ENCODE measurements at places on chromosomes 2 and 18.

GRCh38 chr18:49025767-49026500 is 75.2 kb upstream of the SMAD7 start:
- no peak for DNase-seq

GRCh38 chr18:49026501-49027373 is 76.0 kb upstream of the SMAD7 start:
- no peak for DNase-seq

DNA sequence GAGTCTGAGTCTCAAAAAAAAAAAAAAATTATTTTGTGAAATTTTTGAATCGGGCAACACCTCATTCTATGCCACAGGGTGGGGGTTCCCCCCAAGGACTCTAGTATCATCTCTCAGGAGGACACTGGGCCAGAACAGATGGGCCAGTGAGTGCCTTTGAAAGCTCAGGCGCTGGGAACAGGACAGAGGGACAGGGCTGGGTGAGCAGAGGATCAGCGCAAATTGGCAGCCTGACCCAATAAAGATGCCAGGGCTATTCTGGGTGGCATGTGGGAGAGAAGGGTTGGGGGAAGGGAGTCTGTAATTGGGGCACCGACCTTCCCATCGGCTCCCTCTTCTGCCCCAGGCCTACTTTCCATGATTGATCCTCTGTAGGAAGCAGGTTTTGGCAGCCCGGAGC is 44.0 kb downstream of the KIF3C start:
- no peak for DNase-seq

- no peak for DNase-seq
Measured at GRCh38 chr18:55509631-55510324, 78.2 kb downstream of the TCF4 start.

GRCh38 chr2:232319803-232320442 is 58.6 kb upstream of the ALPP start:
- DNase-seq: no peak

DNA sequence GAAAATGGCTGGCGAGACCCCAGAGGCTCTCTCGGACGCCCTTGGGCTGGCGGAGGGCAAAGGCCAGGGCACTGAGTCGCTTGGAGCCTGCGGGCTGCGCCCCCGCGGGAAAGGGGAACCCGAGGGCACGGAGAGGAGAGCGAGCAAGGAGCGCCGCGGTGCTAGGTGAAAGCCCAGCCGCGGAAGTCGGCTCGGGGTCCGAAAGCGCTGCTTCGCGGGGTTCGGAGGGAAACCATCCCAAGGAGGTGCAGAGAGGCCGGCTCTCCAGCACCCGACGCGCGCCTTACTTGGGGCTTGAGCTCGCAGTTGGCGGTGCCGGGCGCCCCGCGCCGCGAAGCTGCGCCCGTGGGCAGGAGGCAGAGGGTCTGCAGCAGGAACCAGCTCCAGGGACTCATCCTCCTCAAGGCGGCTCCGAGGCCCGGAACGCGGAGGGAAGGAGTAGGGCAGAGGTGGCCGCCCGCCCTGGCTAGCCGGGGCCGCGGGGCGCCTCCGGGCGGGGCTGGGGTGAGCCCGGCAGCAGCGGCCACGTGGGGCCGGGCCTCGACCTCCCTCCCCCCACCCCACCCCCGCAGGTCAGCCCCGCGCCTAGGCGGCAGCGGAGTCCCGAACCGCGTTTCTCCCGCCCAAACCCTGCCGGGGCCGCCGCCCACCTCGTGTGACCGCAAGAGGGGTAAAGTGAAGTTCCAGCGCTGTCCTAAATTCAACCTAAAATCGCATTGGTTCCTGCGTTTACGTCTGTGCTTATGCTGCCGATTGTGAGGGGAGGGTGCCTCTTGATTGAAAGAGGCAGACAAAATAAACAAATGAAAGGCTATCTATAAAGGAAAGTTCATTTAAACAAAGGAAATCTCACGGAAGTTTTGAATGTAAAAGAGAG is at the start of gene TRABD2A:
TSS of gene TRABD2A (minus strand) at position 440 of the 877 bp plus-strand sequence. CDS start at position 395, 45 bp downstream.
- DNase-seq: no peak

GRCh38 chr2:180033993-180034894 is 27.1 kb upstream of the CWC22 start:
- no peak for DNase-seq

GRCh38 chr2:176251928-176252327 is 17.3 kb upstream of the MTX2 start:
- no peak for DNase-seq

DNA sequence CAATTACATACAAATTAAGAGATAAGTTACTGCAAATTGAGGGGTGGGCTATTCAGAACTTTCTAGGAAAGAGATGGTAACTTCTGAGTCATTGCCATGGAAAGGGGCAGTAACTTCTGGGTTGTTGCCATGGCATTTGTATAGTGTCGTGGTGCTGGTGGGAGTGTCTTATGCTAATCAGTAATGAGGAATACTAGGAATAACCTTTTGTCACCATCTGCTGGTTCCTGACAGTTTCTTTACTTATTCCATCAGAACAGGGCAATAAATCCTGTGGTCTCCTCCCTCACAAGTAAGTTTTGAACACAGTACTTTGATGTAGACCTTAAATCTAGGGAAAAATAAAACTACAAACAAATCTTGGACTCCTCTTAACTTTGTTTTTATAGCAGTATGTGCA is 435.4 kb downstream of the BCL11A start:
- no peak for DNase-seq

- no peak for DNase-seq
Measured at GRCh38 chr2:185202381-185202780, 536.2 kb upstream of the FSIP2 start.

DNA sequence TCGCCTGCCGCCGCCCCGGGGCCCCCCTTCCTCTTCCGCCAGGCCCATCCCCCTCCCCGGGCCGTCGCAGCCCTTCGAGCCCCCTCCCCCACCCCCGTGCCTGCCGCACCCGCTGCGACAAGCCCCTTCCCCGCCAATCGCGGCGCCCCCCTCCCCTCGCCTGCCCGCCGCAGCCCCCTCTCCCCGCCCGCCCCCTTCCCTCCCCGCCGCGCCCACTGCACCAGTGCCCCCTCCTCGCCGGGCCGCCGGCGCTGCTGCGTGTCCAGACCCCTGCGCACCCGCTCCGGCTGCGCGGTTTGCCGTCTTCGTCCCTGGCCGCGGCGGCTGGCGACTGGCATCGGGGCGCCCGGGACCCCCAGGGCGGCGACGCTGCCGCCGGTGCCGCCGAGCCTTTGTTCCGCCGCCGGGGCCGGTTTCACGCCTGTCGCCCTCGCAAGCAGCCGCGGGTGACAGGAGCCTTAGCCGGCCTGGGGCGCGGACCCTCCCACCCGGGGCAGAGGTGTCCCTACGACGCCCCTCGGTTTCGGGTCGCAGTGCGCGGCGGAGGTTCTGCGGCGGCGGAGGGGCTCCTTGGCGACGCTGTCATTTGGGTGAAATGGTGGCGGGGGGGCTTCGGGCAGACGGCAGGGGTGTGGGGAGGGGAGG is 18.1 kb downstream of the GPC1 start:
- DNase-seq: no peak

- DNase-seq: no peak
Measured at GRCh38 chr2:59752071-59752470, 801.4 kb downstream of the BCL11A start.

GRCh38 chr2:190843890-190844699 is 36.5 kb upstream of the GLS start:
- DNase-seq: no peak

GRCh38 chr2:185484602-185485001 is 254.0 kb upstream of the FSIP2 start:
- DNase-seq: no peak

DNA sequence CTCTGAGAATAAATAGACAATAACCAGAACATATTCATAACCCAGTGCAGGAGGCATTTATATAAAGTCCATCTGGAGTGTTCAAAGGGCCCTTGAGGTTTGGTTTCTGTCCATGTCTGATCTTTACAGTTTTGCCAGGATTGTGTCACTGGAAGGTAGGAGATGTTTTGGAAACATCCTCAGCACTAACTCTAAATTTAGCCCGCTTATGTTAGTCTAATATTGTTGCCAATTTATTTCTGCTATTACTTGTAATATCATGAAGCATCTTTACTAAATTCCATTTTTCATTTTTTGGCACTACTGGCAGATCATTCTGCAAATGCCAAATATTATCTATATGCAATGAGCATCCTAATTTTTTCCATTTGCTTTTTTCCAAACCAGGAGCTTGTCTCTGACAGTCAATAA is 22.4 kb upstream of the REV1 start:
- DNase-seq: no peak

GRCh38 chr2:190981733-190982132 is 32.2 kb downstream of the STAT1 start:
- no peak for DNase-seq

DNA sequence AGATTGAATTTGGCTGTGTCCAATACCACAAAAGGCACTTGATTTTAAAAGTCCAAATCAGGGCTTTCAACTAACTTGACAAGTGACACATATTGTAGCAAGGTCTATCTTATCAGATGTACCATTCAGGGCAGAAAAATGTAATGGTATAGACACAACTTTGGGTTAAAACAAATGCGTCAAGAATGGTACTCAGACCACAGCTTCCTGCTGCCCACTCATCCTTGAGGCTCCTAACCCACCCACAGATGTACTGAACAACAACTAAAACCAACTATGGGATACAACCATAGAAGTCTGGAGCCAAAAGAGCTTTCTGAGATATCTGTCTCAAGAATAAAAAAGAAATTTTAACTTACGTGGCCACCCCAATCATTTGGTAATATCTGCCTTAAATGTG is 105.2 kb downstream of the RBM43 start:
- DNase-seq: no peak

DNA sequence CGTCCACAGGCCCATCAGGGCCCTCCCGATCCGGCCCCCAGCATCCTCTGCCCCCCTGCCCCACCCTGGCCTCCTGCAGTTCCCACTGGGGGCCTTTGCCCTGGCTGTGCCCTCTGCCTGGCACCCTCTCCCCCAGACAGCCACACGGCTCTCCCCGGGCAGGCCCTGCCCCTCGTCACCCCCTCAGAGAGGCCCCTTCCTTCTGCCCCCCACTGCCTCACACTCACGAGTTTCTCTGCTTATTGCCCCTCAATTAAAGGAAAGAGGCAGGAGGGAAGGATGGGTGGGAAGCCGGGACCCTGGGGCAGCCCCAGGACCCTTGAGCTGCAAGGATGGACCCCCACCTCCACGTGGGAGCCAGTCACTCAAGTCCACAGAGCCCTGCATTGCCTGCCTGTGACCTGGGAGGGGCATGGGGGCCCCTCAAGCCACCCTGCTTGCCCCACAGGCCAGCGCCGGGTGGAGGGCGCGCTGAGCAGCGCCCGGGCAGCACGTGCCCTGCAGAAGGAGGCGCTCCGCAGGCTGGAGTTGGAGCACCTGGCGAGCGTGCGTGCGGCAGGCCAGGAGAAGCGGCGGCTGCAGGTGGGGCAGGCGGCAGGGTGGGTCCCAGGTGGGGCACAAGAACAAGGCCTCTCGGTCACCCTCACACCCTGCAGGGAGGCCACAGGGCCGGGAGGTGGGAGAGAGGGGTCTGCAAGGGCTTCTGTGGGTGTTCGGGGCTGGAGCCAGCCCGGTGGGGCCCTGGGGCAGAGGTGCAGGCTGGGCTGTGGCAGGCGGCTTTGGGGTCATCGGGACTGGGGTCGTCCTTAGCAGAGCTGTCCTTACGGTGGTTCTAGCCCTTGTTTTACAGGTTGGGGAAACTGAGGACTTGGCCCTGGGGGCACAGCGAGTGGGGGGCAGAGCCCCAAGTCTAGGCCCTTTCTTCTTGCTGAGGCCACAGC is 30.5 kb upstream of the SNED1 start:
- DNase-seq: no peak

- no peak for DNase-seq
Measured at GRCh38 chr2:35067420-35067819, 1288.2 kb upstream of the CRIM1 start.

- DNase-seq: no peak
Measured at GRCh38 chr2:57180042-57180567, 866.5 kb upstream of the VRK2 start.

GRCh38 chr18:48872234-48873145 is 78.3 kb downstream of the SMAD7 start:
- DNase-seq: no peak

DNA sequence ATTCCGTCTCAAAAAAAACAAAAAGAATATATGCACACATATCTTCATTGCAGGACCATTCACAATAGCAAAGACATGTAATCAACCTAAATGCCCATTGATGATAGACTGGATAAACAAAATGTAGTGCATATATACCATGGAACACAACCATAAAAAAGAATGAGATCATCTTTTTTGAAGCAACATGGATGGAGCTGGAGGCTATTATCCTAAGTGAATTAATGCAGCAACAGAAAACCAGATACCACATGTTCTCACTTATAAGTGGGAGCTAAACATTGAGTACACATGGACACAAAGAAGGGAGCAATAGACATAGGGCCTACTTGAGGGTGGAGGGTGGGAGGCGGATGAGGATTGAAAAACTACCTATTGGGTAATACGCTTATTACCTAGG is 8.8 kb downstream of the NT5C1B start:
- no peak for DNase-seq

DNA sequence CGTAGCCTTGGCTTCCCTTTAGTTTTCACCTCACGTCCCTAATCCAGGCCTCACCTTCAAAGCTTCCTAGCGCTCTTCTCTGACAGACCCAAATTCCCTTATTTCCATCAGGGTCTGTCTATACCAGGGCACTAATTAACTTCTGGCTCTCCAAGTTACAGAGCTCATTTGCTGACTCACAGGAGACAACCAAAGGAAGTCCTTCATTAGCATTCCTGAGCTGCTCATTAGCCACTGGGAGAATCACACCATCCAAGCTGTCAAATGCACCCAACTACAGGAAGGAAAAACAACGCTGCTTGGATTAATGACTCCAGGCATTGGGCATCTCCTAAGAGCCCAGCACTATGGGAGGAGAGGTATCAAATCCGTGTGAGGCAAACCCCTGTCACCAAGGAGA is 109.8 kb upstream of the ALK start:
- DNase-seq: no peak

DNA sequence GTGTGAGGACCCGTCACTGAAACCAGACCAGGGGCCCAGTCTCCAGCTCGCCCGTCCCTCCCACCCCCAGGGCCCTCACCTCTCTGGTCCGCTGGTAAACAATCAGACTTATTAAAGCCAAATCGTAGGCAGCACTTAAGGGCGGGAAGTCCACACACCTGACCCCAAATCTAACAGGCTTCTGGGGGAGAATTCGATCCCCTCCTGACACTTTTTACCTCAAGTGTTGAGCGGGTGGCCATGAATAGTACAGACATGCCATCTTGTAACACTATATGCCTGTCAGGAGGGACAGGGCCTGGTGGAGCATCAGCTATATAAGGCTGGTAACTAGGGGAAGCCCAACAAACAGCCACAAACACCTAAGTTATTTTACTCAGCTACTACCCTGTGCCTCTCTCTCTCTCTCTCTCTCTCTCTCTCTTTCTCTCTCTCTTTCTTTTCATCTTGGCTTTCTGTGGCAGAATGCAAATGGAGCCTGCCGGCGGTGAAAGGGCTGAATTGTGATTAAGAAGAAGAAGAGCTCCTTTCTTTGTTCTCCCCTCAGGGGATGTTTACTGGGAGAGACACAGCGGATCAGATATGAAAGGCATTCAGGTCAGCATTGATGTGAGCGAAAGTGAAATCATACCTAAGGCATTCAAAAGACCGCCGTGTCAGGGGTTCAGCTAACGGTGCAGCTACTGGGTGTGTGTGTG is 9.5 kb downstream of the ZEB2 start:
- no peak for DNase-seq
